ENCODE measurements at places on chromosomes 4 and X.

GRCh38 chrX:3136161-3136961 is 95.1 kb downstream of the ARSF start:
- DNase-seq, result no peak

GRCh38 chr4:32562010-32562409 is 1841.8 kb downstream of the PCDH7 start:
- DNase-seq, result no peak

DNA sequence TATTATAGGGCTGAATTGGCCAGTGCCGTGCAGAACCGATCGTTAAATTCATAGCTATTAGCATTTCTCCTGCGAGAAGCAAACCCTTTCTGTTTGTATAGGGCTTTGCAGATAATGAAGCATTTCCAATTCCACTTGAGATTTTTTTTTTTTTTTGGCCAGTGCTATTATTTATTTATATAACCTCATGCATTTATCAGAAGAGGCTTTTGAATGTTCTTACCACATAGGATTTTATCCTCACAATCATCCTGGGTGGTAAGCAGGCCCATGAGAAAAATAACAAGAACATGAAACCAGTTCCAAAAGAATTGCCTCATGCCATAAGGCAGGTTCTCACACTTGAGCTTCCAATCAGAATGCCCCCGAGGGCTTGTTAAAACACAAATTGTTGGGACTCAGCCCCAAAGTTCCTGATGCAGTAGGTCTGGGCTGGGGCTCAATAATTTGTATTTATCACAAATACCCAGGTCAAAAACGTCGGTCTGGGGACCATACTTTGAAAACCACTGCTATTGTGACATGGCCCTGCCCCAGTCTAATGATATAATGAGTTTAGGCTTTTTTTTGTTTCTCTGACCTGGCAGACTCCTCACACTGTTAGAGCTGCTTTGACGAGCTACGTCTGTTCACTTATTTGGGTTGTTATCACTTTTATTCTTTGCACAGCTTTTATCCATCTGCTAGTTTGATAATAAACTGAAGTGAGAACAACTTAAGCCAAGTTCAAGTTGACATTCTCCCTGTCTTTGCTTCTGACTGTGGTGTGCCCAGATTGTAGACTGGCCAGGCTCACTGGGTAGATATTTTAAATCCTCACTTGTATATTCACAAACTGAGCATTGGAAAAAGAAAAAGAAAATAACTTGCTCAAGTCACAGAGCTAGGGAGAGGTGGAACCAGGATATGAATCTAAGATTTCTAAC is 20.1 kb downstream of the SUPT20HL1 start:
- DNase-seq, result no peak

DNA sequence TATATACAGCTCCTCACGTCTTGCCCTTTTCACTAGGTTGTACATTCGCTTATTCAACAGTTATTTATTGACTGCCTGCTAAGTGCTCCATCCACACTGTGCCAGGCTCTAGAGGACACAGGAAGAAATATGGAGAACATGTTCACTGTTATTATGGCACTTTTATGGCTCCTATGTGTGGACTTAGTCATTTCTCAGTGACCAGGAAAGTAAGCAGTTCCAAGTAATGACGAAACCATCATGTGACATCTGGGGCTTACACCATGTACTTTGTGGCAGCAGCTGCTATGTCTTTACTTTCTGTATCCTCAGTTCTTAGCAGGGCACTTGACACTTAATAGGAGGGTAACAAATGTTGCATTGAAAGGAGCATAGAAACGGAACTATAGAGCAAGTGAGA is 278.0 kb downstream of the ANK2 start:
- DNase-seq, result peak; percentile 49

- no peak for DNase-seq
Measured at GRCh38 chr4:152427981-152428380, 107.9 kb downstream of the FBXW7 start.

GRCh38 chrX:130204647-130205046 is 32.9 kb downstream of the RAB33A start:
- no peak for DNase-seq

- no peak for DNase-seq
Measured at GRCh38 chr4:86816501-86817273, 32.5 kb downstream of the SLC10A6 start.

DNA sequence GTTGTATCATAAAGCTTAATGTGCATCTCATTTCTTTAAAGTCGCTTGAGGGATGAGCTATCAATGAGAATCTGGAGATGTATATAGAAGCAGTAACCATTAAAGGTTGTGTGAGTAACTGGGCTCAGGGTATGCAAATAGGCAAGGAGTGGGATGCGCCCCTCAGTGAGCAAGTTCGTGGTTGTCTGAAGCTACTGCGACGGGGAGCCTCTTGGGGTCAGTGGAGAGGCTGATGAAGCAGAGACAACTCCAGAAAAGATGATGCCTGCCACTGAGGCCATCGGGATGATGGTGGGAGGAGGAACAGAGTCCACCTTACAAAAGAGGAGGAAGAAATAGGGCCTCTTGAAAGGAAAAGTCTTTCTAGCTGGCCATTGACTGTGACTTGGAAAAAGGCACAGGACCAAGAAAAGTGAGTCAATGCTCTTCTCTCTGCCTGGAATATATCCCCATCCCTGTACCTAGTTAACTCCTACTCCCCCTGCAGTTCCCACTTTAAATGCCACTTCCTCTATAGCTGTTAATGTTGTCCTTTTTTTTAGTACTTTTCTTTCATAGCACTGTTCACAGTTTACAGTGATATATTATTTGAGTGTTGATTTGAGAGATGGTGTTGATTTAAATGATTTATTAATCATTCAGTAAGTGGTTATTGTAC is 51.4 kb upstream of the LSM6 start:
- DNase-seq, result no peak

GRCh38 chrX:46209768-46210167 is 335.5 kb downstream of the ZNF674 start:
- DNase-seq, result no peak
